Renal cortex interstitium (tissue), 15 donors: ENCODE measurements at places on chromosomes 4 and X. TPM values are rescaled to one million over a fixed set of nuclear protein-coding genes. Genes with fewer than 3 reads are reported as not detected.

- DNase-seq: no peak
Observed at GRCh38 chr4:76804096-76804495, 93.8 kb downstream of the SOWAHB start.

Gene ATP8A1
- 31.1 TPM for polyA plus RNA-seq

- no peak for DNase-seq
Observed at GRCh38 chr4:18961879-18962278, 940.3 kb upstream of the LCORL start.

- no peak for DNase-seq
Observed at GRCh38 chr4:141898346-141898745, 262.0 kb downstream of the IL15 start.

DNA sequence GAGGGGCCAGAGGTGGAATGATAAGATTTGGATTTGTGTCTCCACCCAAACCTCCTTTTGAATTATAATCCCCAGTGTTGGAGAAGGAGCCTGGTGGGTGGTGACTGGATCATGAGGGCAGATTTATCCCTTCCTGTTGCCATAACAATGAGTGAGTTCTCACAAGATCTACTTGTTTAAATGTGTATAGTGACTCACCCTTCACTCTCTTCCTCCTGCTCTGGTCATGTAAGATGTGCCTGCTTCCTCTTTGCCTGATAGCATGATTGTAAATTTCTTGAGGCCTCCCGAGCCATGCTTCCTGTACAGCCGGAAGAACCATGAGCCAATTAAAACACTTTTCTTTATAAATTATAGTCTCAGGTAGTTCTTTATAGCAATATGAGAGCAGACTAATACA, 348.6 kb downstream of the AR start:
- DNase-seq: no peak
